Ureter (tissue), 1 donor: ENCODE measurements at places on chromosomes 16 and 17.

DNA sequence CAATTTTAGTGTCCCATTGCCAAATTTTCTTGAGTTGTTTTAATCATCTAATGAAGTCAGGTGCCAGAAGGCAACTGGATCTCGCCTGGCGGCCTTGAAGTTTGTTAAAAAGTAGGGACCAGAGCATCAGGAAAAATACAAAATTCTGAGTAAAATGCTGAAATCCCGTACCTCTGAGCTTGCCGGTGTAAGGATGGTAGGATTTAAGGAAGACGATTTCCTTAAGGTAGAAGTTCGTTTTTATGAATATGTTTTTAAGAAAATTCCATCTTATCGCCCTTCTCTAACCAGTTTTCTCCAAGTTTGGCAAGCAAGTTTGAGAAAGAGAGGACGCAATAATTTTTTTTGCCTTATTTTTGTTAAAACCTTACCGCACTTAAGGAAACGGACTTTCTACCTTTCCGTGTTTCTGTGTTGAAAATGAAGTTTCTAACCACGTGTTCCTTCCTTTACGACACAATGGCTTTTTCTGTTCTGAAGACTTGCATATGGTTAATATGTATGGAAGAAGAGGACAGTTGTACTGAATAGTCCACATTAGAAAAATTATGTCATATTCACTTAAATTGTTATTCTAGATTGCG is 748 bp downstream of the ATF7IP2 start:
- DNase-seq: no peak

GRCh38 chr17:76707985-76708807 is 2.6 kb downstream of the MXRA7 start:
- no peak for DNase-seq

GRCh38 chr16:54444851-54445458 is 158.4 kb upstream of the IRX3 start:
- DNase-seq: no peak

GRCh38 chr17:18382441-18383078 is 5.0 kb downstream of the EVPLL start:
- DNase-seq: no peak

DNA sequence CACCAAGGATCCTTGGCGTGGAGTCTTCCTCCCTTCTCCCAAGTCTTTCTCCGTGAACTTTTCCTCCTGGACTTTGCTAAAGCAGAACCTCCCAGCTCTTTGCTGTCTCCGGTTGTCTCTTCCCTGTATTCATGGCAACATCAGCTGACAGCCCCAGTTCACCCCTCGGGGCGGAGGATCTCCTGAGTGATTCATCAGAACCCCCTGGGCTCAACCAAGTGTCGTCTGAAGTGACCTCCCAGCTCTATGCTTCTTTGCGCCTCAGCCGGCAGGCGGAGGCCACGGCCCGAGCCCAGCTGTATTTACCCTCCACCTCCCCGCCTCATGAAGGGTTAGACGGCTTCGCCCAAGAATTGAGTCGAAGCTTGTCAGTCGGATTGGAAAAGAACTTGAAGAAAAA is 943 bp downstream of the CNTROB start:
- no peak for DNase-seq

- DNase-seq: no peak
These were observed 95.7 kb upstream of the RBFOX1 start for GRCh38 chr16:7236824-7237410.

DNA sequence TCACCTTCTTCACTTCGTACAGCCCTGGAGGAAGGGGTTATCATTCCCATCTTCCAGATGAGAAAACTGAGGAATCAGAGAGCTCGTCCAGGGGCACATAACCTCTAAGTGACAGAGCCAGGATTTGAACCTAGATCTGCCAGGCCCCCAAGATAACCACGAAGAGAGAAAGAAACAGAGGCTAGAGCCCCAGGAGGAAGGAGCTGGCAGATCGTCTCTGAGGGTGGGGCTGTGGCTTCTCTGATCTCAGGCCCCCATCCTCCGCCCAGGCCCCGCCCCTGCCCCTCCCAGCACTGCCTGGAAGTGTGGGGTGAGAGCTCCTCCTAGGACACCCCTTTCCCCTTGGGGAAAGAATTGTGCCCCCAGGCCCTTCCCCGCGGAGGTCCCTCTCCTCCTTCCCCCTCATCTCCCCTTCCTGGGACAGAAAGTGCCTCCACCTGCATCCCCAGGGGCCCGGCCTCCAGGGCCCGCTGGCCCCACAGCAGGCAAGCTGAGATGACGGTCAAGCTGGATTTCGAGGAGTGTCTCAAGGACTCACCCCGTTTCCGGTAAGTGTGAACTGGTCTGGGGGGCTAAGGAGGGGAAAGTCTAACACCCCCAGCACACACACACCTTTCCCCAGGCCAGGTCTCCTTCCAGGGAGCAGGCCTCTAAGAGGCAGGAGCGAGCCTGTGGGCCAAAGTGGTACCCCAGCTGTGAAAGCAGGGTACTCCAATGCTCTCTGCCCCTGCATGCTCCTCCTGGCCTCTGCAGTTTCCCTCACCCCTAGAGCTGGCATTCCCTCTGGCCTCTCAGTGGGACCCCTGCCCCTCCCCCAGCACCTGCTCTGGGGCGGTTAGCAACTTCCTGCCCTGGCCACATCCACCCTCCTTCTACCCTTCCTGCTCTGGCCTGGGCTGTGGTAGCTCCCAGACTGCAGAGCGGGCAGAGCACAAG is at the start of gene ACAP1:
ACAP1 (plus strand) TSS at position 290 of the 936 bp plus-strand sequence; CDS start at position 496, 206 bp downstream.
- DNase-seq: no peak

DNA sequence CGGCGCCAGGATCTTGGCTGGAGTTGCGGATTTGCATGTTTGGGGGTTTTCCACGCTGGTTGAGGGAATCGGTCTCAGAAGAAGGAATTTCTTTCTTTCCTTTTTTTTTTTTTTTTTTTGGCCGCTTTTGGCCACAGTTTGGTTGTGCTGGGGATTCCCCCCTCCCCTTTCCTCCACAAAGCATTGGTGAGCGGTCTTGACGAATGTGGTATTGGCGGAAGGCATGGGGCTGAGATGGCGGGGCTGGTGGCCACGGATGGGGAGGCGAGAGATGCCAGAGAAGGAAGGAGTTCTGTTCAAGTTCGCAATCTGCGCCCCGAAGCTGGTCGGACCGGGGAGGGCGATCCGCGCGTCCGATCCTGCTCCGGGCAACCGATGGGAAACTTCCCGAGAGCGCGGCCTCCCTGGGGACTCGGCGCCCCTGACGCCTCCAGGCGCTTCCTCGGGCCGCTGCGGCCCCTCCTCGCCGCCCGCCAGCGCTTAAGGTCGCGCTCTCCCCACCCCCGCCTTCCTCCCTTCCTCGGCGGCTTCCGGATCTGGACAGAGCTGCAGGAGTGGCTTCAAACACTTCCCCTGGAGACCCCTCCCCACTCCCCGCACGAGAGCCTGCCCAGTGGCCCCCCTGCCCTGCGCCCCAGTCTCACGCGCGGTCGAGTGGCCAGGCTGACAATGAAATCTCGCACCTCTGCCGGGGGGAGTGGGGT is 43.2 kb downstream of the RAI1 start:
- no peak for DNase-seq

GRCh38 chr16:27547134-27547533 is 2.6 kb downstream of the GTF3C1 start:
- DNase-seq: no peak

GRCh38 chr16:89612415-89613166 is 851 bp upstream of the DPEP1 start:
- DNase-seq: no peak

- no peak for DNase-seq
These were observed 454 bp downstream of the CCDC40 start for GRCh38 chr17:80036715-80037477.

DNA sequence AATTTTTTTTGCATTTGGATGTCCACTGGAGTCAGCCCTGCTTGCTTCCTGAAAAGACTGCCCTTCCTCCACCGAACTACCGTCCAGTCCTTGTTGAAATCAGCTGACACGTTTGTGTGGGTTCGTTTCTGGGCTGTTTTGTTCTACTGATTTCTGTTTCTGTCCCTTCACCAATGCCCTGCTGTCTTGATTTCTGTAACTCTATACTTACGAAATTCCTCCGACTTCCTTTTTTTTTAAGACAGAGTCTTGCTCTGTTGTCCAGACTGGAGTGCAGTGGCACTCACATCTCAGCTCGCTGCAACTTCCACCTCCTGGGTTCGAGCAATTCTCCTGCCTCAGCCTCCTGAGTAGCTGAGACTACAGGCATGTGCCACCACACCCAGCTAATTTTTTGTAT is 8.4 kb upstream of the GAA start:
- DNase-seq: no peak

DNA sequence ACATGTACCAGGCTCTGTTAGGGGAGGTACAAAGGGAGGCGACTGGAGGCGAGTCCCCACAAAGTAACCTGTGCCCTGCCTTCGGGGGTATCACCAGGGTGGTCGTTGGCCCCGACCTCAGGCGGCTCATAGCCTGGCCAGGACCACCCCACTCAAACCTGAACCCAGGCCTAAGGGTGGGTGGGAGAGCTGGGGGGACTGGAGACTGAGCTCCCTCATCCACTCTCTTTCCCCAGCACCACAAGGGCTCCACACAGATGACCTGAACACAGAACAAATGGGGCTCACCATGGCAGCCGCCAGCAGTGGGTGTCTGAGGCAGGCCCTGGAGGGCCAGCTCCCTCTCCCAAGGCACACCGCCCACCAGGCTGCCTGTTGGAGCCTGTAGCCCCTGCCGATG is 120.6 kb upstream of the TNRC6C start:
- DNase-seq: no peak

DNA sequence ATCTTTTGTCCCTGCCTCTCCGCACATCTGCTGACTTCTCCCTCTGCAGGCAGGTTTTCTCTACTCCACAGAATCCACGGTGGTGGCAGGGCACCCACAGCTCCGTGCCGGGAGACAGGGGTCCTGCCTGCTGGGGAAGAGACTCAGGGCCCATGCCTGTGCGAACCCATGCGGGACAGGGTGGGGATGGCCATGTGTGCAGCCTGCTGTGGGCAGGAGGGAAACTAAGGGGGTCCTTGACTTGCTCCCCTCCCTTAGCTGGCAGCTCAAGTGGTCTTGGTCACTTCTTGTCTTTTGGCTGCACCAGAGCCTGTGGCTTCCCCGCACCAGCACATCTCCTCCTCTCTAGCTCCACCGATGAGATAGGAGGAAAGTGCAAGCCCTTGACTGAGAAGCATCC is 69.8 kb downstream of the SLC5A11 start:
- DNase-seq: no peak
